ENCODE measurements at places on chromosomes 3 and 15.

GRCh38 chr3:106401666-106402490, 533.1 kb upstream of the CBLB start:
- no peak for DNase-seq

- DNase-seq: no peak
Observed at GRCh38 chr3:50324351-50325112, 2.0 kb upstream of the HYAL2 start.

- no peak for DNase-seq
Observed at GRCh38 chr3:129975705-129976048, 1.2 kb downstream of the TRH start.

GRCh38 chr15:96792216-96792615, 461.7 kb downstream of the NR2F2 start:
- DNase-seq: no peak

- no peak for DNase-seq
Observed at GRCh38 chr3:100231668-100232067, 29.1 kb upstream of the TBC1D23 start.

- no peak for DNase-seq
Observed at GRCh38 chr3:9026320-9027045, 63.2 kb upstream of the RAD18 start.

DNA sequence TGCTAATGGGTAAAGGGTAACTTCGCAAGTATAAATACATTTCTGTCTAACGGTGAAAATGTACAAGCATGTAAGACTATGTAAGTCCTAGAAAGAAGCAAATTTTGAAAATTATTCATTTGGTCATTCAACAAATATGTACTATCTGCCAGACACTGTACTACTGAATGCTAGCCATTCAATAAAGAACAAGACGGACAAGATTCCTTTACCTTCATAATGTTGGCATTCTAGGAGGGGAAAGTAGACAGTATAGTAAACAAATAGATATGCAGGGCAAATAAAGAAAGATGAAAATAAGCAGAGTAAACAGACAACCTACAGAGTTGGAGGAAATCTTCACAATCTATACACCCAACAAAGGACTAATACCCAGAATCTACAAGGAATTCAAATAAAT, 32.7 kb downstream of the C3orf70 start:
- DNase-seq: no peak

- DNase-seq: no peak
Observed at GRCh38 chr15:50904211-50904610, 4.3 kb upstream of the AP4E1 start.

- no peak for DNase-seq
Observed at GRCh38 chr3:184177331-184177731, 2.7 kb downstream of the AP2M1 start.

GRCh38 chr3:107600780-107601179, 78.0 kb downstream of the BBX start:
- no peak for DNase-seq

- no peak for DNase-seq
Observed at GRCh38 chr3:77686560-77686959, 646.7 kb downstream of the ROBO2 start.

DNA sequence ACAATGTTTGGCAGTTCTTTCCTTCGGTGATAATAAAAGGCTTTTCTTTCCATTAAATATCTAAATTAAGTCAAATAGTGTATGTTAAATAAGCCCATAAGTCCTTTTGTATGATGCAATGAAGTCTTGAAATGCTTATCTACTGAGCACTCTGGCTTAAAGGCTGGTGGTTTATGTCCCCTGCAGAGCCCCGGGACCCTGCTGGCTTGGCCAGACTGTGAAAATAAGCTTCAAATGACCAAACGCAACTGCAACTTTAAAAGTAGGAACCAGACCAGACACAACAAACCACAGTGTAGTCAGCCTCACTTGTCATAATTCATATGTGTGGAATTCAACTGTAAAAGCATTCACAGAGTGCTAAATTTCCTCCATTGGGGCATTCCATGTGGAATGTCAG, 72.5 kb downstream of the FOXP1 start:
- DNase-seq: no peak

DNA sequence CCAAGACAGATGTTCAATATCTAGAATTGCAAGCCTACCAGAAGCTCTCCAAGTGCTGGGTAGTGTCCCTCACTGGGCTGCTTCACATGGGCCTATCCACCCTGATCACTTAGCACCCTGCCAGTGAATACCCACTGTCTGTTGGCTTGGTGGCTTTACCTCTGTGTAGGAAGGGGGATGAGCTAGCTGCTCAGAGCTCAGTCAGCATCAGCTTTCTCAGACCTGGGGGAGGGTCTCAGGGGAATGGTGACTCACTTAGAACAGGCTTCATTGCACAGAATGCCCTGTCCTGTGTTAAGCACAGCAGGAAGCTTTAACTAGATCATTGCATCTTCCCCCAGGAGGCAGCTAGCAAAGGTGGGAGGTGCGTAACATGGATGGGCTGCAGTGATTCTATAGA, 209.8 kb downstream of the PDCD6IP start:
- no peak for DNase-seq

DNA sequence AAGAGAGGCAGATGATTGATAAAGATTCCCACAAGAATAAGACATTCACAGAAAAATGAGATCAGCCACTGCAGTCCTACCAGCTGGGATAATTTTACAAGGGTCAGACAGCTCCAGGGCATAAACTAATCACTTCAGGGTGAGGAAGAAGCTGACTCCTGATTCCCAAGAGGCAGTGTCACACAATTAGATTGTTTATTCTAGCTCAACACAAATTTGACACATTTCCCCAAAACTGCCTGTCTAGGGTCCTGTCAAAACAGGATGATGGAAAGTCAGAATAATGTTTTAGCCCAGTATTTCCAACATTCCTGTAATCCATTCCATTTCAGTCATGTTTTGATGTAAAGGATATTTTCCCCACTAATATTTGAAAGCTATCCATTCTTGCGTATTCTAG, 110.8 kb downstream of the TNIK start:
- DNase-seq: no peak

DNA sequence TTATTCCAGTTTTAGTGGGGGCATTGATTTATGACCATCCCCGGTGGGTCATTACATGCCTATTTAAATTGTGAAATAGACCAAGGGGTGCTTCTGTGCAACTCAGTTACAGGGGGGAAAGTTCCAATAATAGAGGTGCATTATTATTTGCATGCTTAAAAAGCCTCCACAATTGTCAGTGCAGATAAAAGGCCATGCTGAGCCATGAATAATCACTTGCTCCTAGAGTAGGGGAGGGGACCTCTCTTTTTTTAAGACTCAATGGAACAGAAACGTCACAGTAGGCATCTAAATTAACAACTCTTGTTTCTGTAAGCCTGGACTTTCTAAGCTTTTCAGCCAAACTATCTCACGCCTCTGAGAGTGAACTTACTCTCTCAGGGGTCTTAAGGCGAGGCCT, 66.5 kb upstream of the CMTM7 start:
- no peak for DNase-seq
